ENCODE measurements at places on chromosomes 11 and 22.

GRCh38 chr11:116221351-116221750 lies 551.4 kb downstream of the BUD13 start:
- no peak for ATAC-seq

GRCh38 chr11:57217053-57217452 lies 20.0 kb downstream of the APLNR start:
- no peak for ATAC-seq

- no peak for ATAC-seq
These were observed 974.0 kb downstream of the TBC1D22A start for GRCh38 chr22:47736186-47737034.

- no peak for ATAC-seq
These were observed 537.3 kb downstream of the OPCML start for GRCh38 chr11:132994966-132995365.

DNA sequence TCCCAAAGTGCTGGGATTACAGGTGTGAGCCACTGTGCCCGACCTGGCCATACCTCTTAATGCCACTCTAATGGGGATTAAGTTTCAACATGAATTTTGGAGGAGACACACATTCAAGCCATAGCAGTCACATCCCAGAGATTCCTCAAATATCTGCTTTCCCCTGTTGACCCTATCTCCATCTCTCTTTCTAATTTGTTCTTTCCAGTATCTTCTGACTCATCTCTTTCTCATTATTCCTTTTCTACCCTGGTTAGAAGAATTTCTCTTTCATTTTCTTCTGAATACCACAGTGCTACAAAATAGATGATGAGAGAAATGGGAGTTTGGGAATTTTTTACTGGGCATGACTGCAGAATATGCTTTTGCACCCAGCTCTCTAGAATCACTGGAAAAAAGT lies 5.1 kb downstream of the OR10V1 start:
- ATAC-seq, result no peak

GRCh38 chr11:131760091-131761061 lies 390.0 kb downstream of the NTM start:
- no peak for ATAC-seq

DNA sequence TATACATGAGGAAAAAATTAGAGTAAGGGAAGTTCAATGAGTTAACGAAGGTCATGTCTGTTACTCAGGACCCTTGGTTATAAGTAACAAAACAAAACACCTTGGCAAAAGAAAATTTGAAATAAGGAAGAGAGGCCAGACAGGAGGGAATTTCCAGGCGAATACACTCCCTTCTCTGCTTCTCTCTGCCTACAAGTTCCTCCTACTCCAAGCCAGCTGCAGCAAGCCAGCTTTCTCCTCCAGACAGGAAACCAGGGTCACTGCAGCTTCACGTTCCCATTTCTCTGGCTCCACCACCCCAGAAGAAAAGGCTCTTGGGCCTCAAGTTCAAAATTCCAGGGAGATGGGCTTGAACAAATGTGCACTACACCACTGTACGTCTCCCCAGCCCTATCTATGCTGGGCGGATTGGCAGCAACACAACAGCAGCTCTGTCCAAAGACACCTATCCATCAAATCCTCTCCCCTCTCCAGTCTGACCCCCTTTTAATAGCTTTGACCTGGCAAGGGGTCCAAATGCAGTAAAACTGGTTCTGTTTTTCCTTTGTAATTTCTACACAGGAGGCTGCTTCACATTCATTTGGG lies 27.7 kb downstream of the SMCO4 start:
- ATAC-seq, result no peak

GRCh38 chr11:279966-280705 lies 1.9 kb downstream of the NLRP6 start:
- ATAC-seq, result peak; percentile 65

GRCh38 chr11:93740730-93741093 lies 583 bp downstream of the TAF1D start:
- ATAC-seq, result peak; percentile 75

- no peak for ATAC-seq
These were observed 147.9 kb downstream of the C11orf91 start for GRCh38 chr11:33552756-33553155.

DNA sequence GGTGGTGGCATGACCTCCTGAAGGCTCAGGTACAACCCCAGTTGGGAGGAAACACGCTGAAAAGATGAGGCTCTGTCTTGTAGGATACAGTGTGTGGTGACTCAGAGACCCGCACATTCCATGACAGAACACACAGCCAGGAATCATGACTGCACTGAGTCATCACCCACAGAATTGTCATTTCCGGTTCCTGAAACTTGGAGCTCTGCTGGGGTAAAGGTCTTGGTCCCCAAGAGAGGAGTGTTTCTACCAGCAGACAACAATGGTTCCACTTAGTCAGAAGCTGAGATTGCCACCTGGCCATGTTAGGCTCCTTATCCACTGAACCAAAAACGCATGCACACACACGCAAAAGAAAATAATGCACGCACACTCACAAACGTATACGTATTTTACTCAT lies 31.5 kb upstream of the CYB5R3 start:
- ATAC-seq, result no peak

GRCh38 chr22:19910180-19910744 lies 31.3 kb upstream of the COMT start:
- ATAC-seq, result no peak

DNA sequence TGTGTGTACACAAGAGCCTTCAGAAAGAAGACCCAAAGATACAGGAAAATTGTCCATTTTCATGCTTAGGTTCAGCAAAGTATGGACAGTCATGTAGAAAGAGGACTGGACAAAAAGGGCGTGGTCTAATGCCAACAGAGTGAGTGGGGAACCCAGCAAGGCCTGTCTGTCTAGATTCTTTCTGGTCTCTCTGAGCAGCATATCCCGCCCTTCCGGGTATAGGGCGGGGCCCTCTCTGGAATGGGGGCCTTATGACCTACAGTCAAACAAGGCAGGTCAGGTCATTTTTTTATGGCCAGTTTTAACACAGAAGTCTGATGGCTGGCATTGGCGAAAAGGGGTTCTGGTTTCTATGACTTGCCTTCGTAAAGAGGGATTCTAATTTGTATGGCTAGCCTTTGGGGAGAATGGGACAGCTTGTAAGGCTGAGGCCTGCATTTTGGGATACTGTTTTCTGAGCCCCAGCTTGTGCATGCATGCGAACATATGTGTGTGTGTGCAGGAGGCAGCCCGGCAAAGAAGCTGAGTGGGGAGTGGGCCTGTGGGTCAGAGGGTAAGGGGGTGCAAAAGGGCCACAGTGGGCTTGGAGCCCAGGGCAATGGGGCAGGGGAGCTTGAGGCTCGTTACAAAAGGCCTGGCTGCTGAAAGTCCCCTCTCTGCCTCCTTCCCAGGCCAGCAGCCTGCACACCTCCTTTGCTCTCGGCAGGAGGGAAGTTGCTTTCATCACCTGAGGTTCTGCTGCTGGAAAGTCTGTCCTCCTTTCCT lies 130.5 kb upstream of the B3GAT1 start:
- no peak for ATAC-seq

- no peak for ATAC-seq
These were observed 308.4 kb downstream of the BRD1 start for GRCh38 chr22:49519117-49519737.

Measured in stimulated activated memory B cell treated with anti-CD40 and anti-IgM and Interleukin-4, amounts not matched to agents 10 μg/mL and 1 μg/mL and 100 μg/mL, for 72 hours (primary cell).